ENCODE measurements at places on chromosomes 7 and 10.

GRCh38 chr7:18835001-18835690 lies 282.3 kb downstream of the TWIST1 start:
- no peak for ATAC-seq

GRCh38 chr7:124811341-124811740 lies 45.7 kb upstream of the GPR37 start:
- ATAC-seq, result no peak

DNA sequence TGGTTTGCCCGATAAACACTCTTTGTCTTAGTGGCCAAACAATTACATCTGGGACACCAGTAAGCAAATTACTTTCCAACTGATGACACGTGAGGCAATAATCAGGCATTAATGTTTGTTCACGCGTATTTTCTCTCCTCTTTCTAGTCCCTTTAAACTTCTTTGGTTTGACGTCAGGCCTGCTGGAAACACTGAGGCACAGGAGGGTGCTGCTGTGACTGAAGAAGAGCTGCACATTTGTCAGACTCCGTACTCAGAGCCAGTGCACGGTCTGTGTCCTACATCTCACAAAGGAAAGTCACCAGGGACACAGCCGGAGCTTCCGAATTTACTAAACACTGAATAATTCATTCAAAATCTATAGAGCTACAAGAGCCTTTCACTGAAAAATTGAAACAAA lies 57.6 kb upstream of the ANAPC16 start:
- ATAC-seq, result no peak

DNA sequence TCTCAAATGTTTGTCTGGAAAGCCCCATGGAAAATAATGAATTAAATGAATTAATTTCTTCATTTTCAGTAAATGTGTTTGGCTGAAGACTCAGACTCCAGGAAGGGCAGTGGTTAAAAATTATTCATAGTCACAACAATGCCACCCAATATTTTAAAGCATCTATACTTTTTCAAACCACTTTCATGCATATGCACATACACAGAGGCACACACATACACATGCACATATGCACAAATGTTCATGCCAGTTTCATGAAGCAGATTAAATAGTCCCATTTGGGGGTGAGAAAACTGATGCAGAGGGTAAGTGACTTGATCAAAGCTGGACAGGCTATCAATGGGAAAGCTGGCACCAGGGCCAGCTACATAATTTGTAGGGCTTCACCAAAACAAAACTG lies 1.4 kb upstream of the PLA2G12B start:
- ATAC-seq, result no peak

GRCh38 chr7:97733276-97734161 lies 1.6 kb downstream of the TAC1 start:
- ATAC-seq, result no peak

DNA sequence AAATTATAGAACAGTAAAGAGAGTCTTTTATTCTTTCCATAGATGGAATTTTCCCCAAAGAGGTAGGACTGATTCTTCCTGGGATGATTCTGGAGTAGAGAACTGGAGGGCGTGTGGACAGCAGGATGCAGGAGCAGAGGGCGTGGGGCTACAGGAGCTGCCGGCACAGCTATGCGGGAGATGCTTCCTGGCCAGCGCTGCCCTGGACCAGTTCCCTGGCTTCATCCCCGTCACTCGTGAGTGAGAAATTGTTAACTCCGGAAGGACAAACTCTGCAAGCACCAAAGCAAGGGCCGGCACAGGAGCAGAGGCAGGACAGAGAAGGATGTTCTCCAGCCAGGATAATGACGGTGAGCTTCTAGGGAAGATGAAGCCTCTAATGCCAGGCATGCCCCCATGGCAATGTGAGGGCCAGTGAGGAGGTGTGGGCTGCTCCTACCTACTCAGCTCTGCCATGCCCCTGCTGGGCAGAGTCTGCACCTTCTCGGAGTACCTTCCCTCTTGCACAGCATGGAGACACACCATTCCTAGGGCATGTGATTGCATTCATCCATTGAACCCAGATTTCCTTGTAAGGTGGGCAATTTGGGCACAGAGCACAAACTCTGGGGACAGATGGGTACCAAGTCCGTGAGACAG lies 760.9 kb upstream of the IGFBP3 start:
- no peak for ATAC-seq

DNA sequence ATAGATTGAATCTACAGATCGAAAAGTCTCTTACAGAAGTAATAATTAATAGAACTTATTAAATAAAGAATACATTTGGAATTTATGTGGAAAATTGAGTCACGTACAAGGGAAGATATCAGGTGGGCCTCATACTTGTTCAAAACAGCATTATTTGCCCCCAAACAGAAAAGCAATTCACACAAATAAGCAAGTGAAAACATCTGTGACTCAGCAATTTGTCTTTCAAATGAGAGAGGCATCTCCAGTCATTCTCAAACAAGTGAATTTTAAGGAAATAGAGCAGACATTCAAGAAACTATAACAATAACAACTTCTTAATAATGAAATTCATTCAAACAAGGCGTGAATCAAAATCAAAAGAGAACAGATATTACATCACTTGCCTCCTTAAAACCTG lies 50.1 kb downstream of the SEMA3A start:
- ATAC-seq, result no peak

- no peak for ATAC-seq
These were observed 233.1 kb upstream of the FZD8 start for GRCh38 chr10:35875016-35875676.

GRCh38 chr10:48363617-48364355 lies 57.3 kb downstream of the MAPK8 start:
- ATAC-seq, result no peak

GRCh38 chr10:1034758-1035157 lies 9.1 kb upstream of the IDI2 start:
- ATAC-seq, result no peak

DNA sequence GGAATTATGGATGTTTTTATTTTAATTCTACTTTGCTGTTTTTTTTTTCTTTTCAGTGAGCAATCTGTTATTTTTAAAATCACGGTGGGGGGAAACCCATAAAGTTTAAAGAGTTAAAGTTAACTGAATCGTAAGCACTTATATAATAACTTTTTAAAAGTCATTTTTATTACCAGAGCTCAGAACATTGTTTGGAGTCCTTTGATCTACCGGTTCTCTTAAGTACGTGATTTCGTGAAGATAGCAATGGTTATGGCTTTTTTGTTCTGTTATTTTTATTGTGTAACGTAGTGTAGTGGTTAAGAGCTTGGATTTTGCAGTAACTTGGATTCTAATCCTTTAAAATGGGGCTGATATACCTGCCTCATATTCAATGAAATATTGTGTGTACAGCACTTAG lies 57.4 kb downstream of the NHLRC2 start:
- no peak for ATAC-seq

GRCh38 chr7:139853506-139854123 lies 24.6 kb downstream of the TBXAS1 start:
- ATAC-seq, result no peak

GRCh38 chr10:97506199-97506991 lies 7.7 kb downstream of the UBTD1 start:
- peak; percentile 77 for ATAC-seq

DNA sequence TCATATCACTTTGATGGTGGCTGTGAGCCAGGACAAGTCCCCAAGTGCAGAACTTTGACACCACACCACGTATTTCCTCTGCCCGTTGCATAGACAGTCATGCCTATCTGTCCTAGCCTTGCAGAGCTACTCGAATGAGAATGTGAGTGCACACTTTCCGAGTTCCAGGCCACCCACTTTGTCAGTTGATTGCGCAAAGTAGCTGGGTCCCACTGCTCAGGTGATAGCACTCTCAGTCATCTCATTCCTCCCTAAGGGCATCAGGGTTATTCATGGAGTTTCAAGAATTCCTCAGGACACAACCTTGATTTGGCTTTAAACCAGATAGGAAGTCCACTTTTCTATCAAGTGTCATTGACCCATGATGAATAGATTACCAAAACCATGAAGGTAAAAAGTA lies 19.3 kb downstream of the LSM5 start:
- ATAC-seq, result no peak
